ENCODE measurements at places on chromosomes 3 and 15. TPM values are rescaled to one million over a fixed set of nuclear protein-coding genes. Genes with fewer than 3 reads are reported as not detected.

Gene PPM1L
- 63.5 TPM for total RNA-seq

Gene FANCD2OS
- total RNA-seq = not detected

Gene GPR149
- total RNA-seq = not detected

Gene LTK
- 0.33 TPM for total RNA-seq

Gene ABI3BP
- total RNA-seq = 67.3 TPM

Gene PPIP5K1
- 24.9 TPM for total RNA-seq

Gene PATL2
- total RNA-seq = 0.19 TPM

Gene ADAMTSL3
- total RNA-seq = 30.0 TPM

Gene DNAH1
- total RNA-seq = 3.4 TPM

Gene SLC15A2
- total RNA-seq = 1.1 TPM

Gene INSYN1
- total RNA-seq = 27.4 TPM

Gene GP9
- not detected for total RNA-seq

Gene ALAS1
- total RNA-seq = 50.5 TPM

Gene ITIH3
- total RNA-seq = 3.2 TPM

Gene ALDH1A3
- 36.7 TPM for total RNA-seq

Gene LRRC3B
- under 0.01 TPM for total RNA-seq

Gene SLCO3A1
- 17.5 TPM for total RNA-seq

Gene GOLGA6B
- not detected for total RNA-seq

Gene SSR3
- 211 TPM for total RNA-seq

Gene PTPRG
- 56.8 TPM for total RNA-seq

Gene ROBO2
- 2.1 TPM for total RNA-seq

Gene CHRFAM7A
- total RNA-seq = 0.17 TPM

Gene EFCAB12
- not detected for total RNA-seq

Gene CYP1A1
- not detected for total RNA-seq

Gene ATP13A5
- total RNA-seq = not detected

Gene SFMBT1
- 15.4 TPM for total RNA-seq

Gene MYL3
- 6.0 TPM for total RNA-seq

Gene GOLGA6L25
- not detected for total RNA-seq

Gene KCNMB3
- 3.3 TPM for total RNA-seq
